ENCODE measurements at places on chromosomes 2 and 18.

GRCh38 chr2:128439791-128440665, 121.4 kb upstream of the HS6ST1 start:
- DNase-seq, result no peak

- DNase-seq, result no peak
These were observed 46.8 kb upstream of the EML6 start for GRCh38 chr2:54676656-54677055.

GRCh38 chr2:189709501-189710221, 35.2 kb downstream of the ANKAR start:
- no peak for DNase-seq

GRCh38 chr2:2647141-2647541, 316.1 kb upstream of the MYT1L start:
- DNase-seq, result peak; percentile 37

DNA sequence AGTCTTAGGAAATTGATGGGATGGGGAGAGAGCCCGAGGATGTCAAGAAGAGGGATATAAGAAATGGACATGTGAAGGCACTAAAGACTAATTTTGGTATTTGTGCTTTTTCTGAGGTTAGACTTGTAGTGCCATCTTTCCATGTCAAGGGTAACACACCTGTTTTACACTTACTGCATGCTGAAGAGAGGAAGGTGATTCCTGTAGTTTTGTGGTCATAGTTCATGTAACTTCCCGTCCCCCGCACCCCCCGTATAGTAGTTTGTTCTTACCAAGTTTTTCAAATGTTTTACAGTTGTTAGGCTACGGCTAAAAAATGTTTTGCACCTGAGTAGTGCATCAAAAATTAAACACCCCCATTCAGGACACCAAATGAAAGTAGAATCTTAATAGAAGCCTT, 73.8 kb downstream of the CLIP4 start:
- no peak for DNase-seq

DNA sequence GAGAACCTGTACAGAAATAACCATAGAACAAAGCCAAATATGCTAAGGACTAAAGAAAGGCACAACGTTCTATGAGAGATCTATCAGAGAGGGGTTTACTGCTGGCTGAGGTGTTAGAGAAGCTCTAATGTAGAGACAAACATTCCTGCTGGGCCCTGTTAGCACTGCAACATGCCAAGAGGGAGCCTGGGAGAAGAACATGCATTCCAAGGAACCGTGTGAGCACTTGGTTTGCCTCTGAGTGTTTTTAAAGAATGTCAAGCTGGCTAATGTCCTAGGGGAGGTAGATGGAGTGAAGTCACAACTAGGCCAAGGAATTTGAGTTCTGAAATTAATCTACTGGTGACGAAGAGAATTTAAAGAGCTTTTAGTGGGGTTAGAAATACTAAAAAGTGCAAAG, 384.3 kb upstream of the LYPD1 start:
- DNase-seq, result no peak

DNA sequence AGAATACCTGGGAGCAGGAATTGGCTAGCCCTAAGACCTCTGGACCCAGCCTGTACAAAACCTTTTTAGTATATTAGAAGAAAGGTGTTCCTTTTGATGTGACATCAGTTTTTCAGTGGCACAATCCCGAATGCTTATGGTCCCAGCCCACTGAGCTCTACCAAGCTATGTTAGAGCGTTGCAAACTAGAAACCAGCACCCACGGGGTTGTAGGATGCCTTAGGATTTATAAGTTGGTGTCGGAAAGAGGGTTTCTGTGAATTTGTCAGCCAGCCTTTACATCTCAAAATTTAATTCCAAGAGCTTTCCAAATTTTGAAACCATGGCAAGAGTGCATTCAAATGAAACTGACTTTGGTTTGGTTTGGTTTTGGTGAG, 499 bp upstream of the LMAN1 start:
- DNase-seq, result no peak

DNA sequence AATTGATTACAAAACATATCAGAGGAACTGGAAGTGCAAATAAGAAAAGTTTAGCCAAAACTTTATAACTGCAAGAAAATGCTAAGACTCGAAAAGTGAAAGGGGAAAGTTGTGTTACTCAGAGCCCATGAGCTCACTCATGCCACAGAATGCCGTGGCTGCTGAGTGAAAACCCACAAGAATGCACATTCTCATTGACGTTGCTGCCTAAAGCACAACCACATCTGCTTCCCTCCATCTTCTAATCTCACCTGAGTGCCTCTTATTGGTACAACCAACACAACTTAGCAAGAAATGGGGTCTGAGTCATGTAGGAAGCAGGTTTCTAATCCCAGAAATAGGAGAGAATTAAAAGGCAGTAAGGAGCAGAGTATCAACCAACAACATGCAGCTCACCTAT, 259.7 kb downstream of the LNPK start:
- DNase-seq, result no peak

- DNase-seq, result peak; percentile 29
These were observed 31.3 kb downstream of the LANCL1 start for GRCh38 chr2:210445116-210445707.

GRCh38 chr18:48863432-48864065, 87.2 kb downstream of the SMAD7 start:
- no peak for DNase-seq

- DNase-seq, result no peak
These were observed 142.9 kb downstream of the CCDC102B start for GRCh38 chr18:68940754-68941153.

DNA sequence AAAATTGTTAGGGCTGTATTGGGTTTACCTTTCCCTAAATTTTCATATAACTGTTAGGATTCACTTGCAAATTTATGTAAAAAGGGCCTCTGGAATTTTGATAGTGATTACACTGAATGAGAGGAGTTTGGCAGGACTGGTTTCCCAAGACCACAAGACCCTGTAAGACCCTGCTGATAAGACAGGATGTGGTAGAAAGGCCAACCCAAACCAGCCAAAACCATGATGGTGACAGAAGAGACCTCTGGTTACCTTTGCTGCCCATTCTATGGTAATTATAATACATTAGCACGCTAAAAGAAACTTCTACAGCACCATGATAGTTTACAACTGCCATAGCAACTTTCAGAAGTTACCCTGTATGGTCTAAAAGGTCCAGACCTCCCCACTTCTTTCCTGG, 8.3 kb upstream of the CASP10 start:
- DNase-seq, result no peak

GRCh38 chr2:217329023-217329431, 469.2 kb upstream of the TNP1 start:
- DNase-seq, result no peak

DNA sequence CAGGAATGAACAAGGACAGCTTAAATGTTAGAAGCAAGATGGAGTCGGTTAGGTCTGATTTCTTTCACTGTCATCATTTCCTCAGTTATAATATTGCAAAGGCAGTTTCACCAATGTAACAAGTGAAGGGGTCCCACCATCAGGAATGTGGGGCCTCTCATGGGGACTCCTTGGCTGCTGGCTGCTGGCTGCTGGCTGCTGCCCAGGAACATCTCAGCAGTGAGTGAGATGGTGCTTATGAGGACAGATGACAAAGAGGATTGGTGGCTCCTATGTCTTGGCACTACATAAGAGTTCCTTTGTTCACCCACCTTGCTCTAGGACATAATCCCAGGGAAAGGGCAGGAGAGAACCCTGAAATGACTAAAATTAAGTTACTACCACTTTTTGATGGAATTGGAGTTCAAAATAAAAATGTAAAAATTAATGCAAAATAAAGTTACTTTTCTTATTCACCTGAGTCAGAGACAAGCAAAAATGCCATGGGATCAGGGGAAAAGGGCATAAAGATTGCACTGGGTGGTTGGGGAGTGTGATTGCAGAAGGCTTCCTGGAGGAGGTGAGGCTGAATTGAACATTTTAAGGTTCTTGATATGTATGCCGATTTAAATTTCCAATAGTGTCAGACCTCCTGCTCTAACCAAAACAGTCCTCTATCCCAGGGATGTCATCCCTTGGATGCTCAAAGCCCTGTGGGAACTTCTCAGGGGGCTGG, 23.4 kb downstream of the TMEM177 start:
- DNase-seq, result no peak

DNA sequence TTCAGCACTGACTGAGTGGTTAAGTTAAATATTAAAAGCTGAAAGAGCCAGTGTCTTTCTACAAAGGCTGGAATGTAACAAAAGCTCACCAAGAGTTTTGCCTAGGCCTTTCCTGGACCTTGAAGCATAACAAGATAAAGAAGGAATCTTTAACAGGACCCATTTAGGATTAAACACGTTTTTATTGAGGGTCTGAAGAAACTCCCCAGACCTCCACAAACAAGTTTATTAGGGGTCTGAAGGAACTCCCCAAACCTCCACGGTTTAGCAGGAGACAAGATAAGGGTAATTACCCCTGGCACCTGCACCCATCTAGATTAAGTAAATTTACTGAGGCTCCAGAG, 104.0 kb downstream of the ACAA2 start:
- DNase-seq, result no peak

DNA sequence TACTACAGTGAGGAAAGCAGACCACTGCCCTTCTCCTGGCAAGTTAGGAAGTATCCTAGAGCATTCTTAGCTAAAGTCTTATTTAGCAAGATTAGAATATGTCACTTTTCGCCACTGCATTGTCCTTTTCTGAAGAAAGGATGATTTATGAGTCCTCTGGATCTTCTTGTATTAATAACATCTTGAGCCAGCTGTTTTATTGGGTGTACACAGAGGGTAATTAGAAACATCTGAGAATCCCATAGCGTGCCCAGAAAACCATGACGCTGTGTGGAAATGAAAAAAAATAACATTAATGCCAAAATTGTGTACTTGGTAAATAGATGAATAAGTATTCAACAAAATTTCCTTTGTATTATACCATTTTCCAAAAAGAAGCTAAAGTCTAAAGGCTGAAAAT, 198.7 kb downstream of the LTBP1 start:
- no peak for DNase-seq

- DNase-seq, result no peak
These were observed 118.7 kb downstream of the ZFP36L2 start for GRCh38 chr2:43107679-43108078.
